ENCODE measurements at places on chromosomes 6 and 20.

- DNase-seq: no peak
These were observed 559.6 kb downstream of the RFPL4B start for GRCh38 chr6:112906726-112907125.

DNA sequence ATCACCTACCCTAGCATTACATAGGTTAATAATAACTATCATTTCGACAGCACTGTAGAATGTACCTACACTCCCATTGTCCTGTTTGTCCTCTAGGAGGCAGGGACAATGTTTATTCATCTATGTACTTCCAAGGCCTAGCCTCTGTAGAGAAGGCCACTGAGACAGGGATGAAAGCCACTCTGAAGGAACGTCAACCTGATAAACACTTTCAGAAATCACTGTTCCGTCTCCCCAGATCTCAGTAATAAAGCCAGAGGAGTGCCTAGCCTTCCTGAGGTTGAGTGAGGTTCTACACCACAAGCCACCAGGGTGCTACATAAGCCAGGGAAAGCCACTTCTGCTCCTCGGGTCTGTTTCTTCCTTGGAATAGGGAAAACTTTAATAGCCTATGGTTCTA, 44.8 kb downstream of the POPDC3 start:
- DNase-seq: no peak

DNA sequence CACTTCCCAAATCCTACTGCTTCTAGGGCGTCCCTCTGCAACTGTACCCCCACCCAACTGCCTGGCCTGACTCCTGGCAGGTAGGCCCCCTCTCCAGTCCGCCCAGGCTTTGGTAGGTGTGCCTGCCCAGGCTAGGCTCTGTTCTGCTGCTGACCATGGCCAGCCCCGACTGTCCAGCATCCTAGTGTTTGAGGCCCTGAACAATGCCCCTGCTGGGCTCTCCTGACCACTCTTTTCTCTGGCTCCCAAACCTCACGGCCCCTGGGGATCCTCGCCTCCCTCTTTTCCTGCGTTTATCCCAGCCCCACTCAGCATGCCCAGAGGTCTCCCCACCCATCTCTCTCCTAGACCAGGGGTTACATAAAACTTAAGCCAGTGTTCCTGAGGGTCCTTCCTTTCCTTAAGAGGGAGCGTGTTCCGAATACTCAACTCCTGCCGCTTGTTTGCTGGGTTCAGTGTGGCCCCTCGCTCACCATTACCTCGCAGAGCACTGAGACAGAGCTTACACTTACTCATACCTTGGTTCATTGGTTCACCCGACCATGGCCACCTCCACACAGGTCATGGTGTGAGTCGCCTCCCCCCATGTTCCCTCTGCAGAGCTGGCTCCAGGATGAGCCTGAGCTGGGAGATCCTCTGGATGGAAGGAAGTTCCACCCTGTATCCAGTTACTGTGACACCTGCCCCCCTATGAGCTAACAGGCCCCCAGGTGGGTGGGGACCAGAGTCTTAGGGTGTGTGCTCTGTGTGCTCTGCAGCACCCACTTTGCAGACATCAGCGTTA, 21.0 kb upstream of the MYT1 start:
- no peak for DNase-seq

- DNase-seq: no peak
These were observed 95.1 kb upstream of the EXOC2 start for GRCh38 chr6:788058-788457.

- DNase-seq: no peak
These were observed 42.8 kb downstream of the HLA-DPB1 start for GRCh38 chr6:33118525-33119123.

DNA sequence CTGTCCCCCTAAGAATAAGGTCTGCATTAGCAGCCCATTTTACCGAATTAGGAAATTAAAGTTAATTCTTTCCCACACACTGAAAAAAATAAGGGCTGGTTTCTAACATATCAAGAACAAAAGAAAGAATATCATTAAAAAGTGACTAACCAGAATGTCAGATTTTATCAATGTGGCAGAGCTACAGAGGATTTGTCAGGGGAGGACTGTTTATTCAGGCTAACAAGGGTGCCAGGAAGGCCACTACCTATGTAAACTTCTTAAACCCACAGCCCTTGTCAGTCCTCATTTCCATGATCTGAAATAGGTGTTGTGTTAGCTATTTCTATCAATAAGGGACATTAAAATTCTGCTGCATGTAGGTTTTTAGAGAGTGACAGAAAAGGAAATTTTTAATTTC, 76.4 kb downstream of the BACH2 start:
- no peak for DNase-seq

DNA sequence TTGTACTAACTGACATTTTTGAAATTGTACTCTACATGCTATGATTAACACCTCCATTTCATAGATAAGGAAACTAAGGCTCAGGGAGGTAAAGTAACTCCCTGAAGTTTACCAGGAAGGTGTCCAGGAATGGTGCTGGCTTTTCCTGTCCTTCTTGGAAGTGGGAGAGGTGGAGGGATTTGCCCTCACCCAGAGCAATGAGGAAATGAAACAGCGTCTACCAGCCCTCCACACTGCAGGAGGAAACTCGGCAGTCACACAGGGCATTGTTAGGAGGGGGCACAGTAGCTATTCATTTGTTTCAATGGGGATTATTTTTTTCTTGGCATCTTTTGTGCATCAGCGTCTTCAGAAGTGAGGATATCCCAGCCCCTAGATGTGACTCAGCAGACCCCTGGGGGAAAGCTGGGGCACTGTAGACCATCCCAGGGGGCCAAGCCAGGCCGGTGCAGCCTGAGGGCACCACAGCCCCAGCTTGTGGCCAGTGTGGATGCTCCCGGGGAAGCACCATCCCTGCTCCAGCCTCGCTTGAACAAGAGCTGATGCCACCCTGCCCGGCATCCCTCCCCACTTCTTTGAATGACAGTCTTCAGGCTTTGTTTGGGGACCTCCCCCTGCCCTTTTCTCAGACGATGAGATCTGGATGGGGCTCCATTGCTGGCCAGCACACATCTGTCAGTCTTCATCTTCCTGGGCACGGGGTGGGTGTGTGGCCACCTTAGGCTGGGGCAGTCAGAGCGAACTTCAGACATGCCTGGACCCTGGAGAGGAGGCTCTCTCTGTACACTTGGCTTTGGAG, 224.4 kb upstream of the PMEPA1 start:
- DNase-seq: no peak

DNA sequence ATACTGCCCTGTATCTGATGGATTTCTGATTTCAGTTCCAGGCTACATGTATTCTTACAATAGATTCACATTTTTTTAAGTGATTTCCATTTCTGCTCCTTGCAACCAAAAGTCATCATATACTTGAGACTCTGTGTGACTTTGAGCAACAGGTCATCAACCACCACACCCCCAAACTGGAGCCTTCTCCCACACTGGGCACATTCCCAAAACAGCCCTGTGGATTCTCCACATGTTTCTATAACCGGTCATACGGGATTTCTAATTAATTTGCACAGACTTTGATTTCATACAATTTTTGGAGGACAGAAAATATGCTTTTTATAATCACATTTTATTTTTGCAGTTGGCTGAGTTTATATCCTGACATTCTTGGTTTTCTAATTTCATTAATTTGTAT, 317.2 kb upstream of the ID4 start:
- DNase-seq: no peak

DNA sequence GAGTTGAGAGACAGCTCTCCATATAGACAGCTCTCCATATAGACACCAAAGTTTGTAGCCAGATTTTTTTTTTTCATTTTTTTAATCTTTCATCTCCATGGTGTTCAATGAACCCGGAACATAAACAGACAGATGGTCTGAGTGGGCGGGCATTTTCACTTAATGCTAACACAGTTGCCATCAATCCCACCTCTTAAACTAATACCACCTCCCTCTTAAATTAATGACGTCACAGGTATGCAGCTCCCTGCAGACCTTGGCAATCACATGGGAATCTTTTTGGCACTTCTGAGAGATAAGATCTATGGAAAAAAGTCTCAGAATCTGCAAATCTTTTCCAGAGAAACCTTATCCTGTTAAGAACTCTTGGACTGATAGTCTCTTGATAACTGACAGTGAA, 43.2 kb downstream of the PFDN4 start:
- no peak for DNase-seq

GRCh38 chr20:4886771-4887527, 114.4 kb downstream of the SLC23A2 start:
- DNase-seq: no peak

DNA sequence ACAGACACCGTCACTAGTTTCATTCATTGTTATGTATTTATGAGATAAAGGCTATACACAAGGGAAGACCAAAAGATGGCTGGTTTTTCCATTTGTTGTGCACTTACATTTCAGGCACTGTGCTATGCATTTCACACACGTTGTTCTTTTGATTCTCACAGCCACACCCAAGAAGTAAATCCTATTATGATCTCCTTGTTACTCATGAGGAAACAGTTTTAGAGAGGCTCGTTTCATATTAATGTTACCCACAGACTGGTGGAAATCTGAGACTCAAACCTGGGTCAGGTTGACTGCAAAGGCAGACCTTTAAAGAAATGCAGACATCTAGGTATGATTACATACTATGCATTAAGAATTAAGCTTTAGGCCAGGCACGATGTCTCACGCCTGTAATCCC, 34.9 kb downstream of the SHLD1 start:
- DNase-seq: no peak

DNA sequence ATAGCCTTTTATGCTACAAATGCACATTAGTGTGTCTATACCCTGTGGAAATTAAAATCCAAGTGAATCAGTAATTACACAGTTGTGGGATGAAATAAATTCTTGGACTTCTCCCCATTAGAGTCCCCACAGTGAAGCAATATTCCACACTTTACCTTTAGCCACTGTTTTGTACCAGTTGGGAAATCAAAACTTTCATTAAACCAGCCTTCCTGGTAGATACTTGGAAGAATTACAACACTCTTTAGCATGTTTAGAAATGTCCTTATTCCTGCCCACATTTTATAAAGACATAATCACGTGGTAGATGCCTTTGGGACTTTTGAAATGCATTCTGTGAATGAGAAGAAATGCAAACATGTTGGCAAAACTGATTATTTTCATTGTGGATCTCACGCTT, 49.0 kb upstream of the ANKEF1 start:
- no peak for DNase-seq

GRCh38 chr20:39795401-39796272, 833.5 kb downstream of the DHX35 start:
- no peak for DNase-seq

DNA sequence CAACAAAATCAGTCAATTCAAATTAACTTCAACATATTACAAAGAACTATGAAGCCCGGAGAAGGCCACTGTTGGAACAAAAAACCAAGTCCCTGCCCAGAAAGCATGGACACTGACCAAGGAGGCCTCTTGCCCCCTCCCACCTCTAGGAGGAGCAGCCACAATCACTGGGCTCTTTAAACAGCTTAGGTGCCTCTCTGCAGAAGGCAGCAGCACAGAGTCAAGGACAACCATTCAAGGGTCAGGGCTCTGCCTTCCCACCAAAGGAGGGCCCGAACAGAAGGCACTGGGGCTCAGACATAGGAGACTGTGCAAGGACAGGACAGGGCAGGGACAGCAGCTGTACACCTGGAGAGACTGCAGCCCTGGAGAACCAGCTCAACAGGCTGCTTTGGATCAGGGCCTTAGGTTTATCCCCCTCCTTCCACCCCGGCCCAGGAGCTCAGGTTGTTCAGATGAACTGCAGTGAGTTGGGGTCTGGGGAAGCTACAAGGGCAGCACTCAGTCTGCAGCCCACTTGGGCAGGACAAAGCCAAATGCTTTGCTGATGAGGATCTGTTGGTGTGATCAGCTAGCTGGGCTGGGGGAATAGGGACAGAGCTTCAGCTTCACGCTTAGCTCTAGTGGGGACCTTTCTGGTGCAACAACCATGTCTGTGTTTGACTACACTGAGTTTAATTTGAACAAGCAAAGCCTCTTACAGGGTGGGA, 17.8 kb downstream of the TOMM34 start:
- DNase-seq: no peak

- DNase-seq: no peak
These were observed 7.5 kb downstream of the LAMA5 start for GRCh38 chr20:62359491-62360121.

- DNase-seq: no peak
These were observed 65.4 kb upstream of the MAFB start for GRCh38 chr20:40754339-40754943.

DNA sequence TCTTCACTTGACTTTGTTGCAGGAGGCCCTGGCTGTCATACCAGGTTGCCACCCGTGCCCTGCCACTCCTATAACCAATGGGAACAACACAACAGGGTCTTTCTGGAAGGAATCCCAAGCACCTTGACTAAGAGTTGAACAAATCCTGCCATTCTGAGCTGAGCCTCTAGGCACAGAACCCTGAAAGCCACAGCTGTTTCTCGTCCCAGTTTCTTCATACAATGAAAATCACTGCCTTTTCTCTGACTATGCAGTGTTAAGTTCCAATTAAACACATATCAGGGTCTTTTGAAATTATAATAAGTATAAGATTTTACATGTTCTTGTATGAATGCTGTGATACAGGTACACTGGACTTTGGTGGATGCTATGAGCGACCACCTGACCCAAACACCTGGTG, 54.4 kb downstream of the RIPOR2 start:
- DNase-seq: no peak

DNA sequence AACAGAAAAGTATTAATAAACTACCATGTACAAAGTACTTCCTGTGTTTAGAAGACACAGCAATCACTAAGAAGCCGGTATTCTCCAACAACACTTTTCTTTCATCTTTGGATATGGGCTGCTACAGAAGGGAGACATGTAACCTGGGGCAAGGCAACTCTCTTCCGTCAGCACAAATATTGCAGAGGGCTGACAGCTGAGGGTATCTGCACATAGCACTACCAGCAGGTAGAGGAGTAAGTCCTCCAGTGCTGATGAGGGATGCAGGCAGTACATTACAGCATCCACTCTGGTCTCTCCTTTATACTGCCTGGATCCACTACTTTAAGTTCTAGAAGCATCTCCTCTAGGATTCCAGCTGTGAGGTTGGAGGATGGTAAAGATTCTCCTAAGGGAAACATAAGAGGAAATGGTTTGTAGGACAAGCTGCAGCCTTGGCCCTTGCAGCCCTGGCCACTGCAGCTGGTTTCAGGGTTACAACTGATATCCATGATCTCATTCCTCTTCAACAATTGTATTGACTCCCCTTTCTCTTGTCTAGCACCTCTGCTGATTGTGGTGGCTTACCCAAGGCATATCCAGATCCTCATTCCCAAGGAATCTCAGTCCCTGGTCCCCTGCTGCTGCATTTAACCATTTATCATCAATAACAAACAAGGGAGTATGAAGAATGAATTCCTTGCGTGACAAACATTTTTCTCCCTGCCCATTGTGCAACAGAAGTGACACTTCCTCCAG, 110.7 kb upstream of the ADGRF1 start:
- no peak for DNase-seq

DNA sequence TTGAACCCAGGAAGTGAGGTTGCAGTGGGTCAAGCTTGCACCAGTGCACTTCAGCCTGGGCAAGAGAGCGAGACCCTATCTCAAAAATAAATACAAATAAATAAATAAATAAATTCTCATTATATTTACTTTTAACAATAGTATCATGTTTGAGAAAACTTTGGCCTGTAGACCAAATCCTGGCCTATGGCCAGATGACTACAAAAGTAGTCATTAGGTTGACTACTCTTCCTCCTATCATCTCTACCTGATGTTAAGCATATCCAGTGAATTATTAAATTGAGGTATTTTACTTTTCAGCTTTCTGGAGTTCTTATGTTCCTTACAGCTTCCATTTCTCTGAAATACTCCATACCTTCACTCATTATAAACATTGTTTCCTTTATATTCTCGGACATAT, 280.6 kb downstream of the LAMA2 start:
- DNase-seq: no peak

GRCh38 chr6:16421462-16421960, 183.1 kb downstream of the GMPR start:
- no peak for DNase-seq

GRCh38 chr6:111983193-111983592, 70.7 kb upstream of the CCN6 start:
- no peak for DNase-seq

All from stimulated activated CD8-positive, alpha-beta memory T cell treated with anti-CD3 and anti-CD28 coated beads, Interleukin-4, amount 100 ng/mL, for 1 hour (primary cell).